ENCODE measurements at places on chromosomes 7 and 10. TPM values are rescaled to one million over a fixed set of nuclear protein-coding genes. Genes with fewer than 3 reads are reported as not detected.
A peak's percentile ranks its signal among the peaks of the same experiment; 100 is the strongest.

DNA sequence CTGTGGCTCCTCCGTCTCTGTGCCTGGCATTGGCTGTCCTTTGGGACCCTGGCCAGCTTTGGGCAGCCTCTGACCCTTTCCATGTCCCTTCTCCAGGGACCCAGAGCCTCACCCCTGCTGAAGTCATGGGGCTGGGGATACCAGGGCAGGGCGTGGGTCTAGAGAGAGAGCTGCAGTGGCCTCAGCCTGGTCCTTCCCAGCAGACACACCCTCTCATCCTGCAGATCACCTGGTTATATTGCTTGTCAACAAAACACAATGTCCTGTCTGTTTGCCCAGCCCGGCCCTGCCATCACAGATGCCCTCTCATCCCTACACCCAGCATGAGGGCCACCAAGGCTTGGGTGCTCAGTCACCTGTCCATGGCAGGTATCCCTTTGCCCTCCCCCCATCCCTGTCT is 1.8 kb downstream of the MUC17 start:
- no peak overlapping the region for H3K4me3 ChIP-seq
- H3K27ac ChIP-seq, result no peak overlapping the region
- H3K4me1 ChIP-seq, result no peaks in the 10 kb centered on the region
- H3K36me3 ChIP-seq, result no peaks in the 10 kb centered on the region

Gene STAMBPL1
- total RNA-seq, result 4.1 TPM

Gene HBP1
- total RNA-seq, result 51.0 TPM

GRCh38 chr10:25024528-25024927 is 8.1 kb downstream of the THNSL1 start:
- no peak overlapping the region for H3K27ac ChIP-seq
- no peaks in the 10 kb centered on the region for H3K4me1 ChIP-seq
- no peaks in the 10 kb centered on the region for H3K36me3 ChIP-seq
- no peak overlapping the region for H3K4me3 ChIP-seq
- DNase-seq, result no peak

- H3K4me1 ChIP-seq, result no peaks in the 10 kb centered on the region
- H3K36me3 ChIP-seq, result peaks cover 19% of the 10 kb centered on the region
- peaks cover 9% of the 10 kb centered on the region for H3K27me3 ChIP-seq
- no peak for DNase-seq
These were observed 3.4 kb downstream of the ZNF239 start for GRCh38 chr10:43570971-43571370.

- H3K4me1 ChIP-seq, result no peaks in the 10 kb centered on the region
- H3K27me3 ChIP-seq, result no peaks in the 10 kb centered on the region
- no peaks in the 10 kb centered on the region for H3K36me3 ChIP-seq
- H3K27ac ChIP-seq, result no peak overlapping the region
- no peak overlapping the region for H3K4me3 ChIP-seq
These were observed 42.9 kb upstream of the TRIM24 start for GRCh38 chr7:138417078-138417700.

Gene SLC26A3
- not detected for total RNA-seq

DNA sequence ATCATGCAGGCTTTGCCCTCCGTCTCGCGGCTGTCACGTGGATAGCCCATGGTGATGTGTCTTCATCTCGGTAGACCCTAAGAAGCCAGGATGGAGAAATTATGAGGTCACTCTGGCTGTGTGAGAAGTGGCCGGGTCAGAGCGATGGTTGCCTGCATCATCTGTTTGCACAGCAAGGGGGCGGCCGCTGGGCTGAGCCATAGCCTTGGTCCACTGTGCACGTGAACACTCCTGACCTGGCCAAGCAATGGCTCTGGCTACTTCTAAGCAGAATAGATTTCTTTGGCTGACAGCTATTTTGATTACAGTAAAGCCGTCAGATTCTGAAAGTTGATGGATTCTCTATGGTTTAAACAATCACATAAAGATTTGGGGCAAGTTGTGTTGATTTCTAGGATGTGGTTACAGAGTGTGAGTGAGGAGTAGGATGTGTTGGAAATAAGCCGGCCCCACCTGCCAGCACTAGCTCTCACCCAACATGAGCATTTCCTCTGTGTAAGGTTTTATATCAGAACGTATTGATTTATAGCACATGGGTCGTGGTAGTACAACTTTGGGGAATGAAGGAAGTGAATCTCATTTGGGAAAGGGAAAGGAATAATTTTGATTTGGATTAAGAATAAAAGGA is 214.4 kb upstream of the GPR26 start:
- no peak overlapping the region for H3K4me3 ChIP-seq
- DNase-seq, result no peak
- H3K27ac ChIP-seq, result no peak overlapping the region
- no peaks in the 10 kb centered on the region for H3K27me3 ChIP-seq
- no peaks in the 10 kb centered on the region for H3K36me3 ChIP-seq

GRCh38 chr10:1335642-1336041 is 279.5 kb downstream of the WDR37 start:
- no peaks in the 10 kb centered on the region for H3K27me3 ChIP-seq
- peaks cover 2% of the 10 kb centered on the region for H3K4me1 ChIP-seq
- H3K4me3 ChIP-seq, result no peak overlapping the region

DNA sequence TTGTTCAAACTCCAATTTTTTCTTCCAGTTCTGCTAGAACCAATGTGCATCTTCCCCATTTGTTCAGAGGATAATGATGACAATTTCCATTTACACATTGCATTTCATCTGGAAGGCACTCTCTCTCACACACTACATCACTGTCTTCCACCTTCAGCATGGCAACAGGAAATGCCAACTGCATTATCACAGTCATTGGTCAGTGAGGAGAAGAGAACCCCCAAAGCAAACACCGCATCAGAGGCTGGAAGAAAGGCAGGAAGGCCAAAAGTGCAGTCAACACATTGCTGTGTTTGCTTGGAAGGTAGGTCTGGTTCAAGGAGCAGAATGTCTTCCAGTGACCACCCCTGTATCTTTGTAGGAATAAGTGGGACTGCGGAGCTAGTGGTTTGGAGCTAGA is 192.2 kb upstream of the RHOBTB1 start:
- peaks cover 5% of the 10 kb centered on the region for H3K4me1 ChIP-seq
- DNase-seq, result peak; percentile 73
- H3K27ac ChIP-seq, result no peak overlapping the region
- H3K4me3 ChIP-seq, result no peak overlapping the region
- no peaks in the 10 kb centered on the region for H3K27me3 ChIP-seq
- no peaks in the 10 kb centered on the region for H3K36me3 ChIP-seq

Measured in endodermal cell (in vitro differentiated cells).